ENCODE measurements at places on chromosomes 12 and 14. TPM values are rescaled to one million over a fixed set of nuclear protein-coding genes. Genes with fewer than 3 reads are reported as not detected.

DNA sequence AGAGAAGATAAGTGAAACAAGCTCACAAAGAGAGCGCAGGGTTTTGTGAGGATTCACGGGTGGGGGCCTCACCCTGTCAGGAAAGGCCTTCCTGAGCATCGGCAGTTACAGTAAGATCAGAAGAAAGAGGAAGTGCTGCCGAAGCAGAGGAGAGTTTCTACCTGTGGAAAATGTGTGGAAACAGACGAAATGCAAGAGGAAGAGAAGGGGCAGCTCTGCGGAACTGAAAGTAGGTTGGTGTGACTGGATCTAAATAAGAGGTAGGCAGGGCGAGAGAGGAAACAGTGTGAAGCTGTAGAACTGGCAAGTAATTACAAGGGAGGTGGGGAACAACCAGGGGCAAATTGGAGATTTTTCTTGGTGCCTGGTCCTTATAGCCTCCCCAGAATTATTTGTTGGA lies 2.6 kb downstream of the GPR68 start:
- no peak for DNase-seq

SLC17A8 gene
- not detected for total RNA-seq

DNA sequence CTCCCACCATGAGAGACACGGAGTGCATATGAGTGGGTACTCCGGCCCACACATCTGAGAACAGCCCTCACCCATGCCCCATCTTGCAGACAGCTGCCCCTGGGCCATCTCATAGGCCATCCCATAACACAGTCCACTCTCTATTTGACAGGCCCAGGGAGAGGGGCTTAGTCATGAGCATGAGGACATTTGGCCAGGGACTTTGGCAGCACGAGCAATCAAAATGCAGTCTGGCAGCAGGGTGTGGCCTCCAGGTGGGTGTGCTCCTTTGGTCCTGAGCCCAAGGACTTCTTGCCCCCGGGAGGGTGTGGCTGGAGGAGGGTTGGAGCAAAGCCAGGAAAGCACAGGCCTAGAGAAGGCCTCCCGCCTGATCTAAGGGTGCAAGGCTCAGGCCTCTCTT lies 25.6 kb downstream of the EMP1 start:
- DNase-seq: no peak

DNA sequence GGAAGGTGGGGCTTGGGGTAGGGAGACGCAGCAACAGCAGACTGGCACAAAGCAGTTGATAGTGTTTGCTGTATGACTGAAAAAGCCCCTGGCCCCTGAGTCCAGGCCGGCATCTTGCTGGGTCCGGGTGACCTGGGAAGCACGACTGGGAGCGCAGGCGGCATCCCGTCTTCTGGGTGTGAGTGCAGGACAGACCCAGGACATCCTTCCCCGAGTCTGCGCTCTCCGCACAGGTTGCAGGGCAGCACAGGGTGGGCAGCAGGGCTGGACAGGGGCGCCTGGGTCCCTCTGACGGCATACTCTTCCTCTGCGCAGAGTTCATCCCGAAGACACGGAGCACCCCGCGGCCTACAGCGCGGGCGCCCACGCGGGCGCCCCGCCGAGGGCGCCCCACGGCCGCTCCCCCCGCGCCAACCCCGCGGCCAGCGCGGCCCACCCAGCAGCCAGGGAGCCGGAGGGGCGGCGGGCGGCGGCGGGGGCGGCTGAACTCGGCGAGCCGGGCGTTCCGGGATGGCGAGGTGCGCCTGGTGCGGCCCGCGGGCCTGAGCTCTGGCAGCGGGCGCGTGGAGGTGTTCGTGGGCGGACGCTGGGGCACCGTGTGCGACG lies 9.2 kb upstream of the CYP46A1 start:
- no peak for DNase-seq

TSHR gene
- 1.6 TPM for total RNA-seq

- DNase-seq: no peak
Measured at GRCh38 chr14:24840204-24840893, 206.4 kb upstream of the GZMB start.

DNA sequence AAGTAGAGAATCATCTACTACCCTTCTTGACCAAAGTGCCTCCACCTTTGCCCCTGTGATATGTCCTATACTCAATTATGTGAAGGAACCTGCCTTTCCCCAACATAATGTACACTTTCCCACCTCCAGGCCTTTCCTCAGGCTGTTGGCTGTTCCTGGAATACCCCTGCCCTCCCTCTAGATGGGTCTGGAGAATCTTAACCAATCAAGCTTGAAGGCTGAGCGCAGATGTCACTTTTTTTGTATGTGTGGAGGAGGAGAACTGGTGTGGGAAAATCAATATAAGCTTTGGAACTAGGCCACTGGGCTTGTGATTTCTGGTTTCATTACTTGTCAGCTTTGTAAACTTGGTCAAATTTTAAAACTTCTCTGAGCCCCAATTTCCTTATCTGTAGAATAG lies 4.7 kb downstream of the BMAL2 start:
- DNase-seq: no peak

Data from breast epithelium (tissue), 4 donors.